Natural killer cell (primary cell): ENCODE measurements at places on chromosomes 2 and 18. TPM values are rescaled to one million over a fixed set of nuclear protein-coding genes. Genes with fewer than 3 reads are reported as not detected.

DNA sequence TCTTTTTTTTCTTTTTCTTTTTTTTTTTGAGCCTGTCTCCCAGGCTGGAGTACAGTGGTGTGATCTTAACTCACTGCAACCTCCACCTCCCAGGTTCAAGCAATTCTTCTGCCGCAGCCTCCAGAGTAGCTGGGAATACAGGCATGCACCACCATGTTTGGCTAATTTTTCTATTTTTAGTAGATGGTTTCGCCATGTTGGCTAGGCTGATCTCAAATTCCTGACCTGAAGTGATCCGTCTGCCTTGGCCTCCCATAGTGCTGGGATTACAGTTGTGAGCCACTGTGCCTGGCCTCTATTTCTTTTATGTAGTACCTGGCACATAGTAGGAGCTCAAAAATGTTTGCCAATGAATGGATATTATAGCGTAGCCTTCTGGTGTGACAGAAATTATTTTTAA is 6.8 kb upstream of the CFLAR start:
- no peak for DNase-seq

DNA sequence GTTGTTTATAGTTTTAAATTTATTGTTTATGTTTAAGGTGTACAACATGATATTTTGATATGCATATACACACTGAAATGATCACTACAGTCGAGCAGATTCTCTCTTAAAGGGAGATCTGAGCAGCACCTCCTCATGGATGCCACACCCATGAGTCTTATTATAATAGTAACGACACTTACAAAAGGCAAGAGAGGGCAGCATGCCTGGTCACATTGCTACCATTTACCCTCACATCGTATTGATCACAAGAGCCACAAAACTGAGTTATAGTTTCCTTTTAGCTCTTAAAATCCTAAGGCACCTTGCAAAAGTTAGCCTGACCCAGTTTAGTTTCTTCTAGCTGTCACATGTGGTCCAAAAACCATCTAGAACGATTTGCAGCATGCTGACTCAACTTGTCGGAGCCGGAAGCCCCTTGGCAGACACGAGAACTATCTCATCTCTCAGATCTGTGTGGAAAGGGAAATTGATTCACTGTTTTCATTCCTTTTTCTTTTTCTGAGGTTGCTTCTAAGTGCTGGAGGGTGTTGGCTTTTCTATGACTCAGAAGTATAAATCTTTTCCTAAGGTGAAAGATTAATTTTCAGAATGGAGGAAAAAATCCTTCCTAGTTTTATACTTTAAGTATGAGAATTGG is 85.3 kb downstream of the CDC42EP3 start:
- peak; percentile 89 for DNase-seq

DNA sequence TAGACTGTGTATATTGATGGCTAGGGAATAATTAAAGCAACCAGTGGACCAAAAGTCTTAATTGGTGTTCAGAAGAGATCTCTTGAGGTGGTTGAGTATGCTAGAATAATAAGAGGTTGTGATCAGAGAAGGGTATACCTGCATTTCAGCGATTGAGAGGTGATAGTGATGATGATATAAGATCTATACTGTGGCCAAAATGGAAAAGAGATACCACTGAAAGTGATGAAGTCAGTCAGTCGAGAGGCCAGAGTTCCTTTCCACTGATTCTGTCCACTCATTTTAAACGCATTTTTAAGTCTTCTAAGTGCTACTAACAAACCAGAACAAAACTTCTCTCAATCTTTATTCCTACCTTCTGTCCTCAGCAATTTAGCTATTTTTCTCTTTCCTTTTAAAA is 32.9 kb downstream of the ACTR3 start:
- no peak for DNase-seq

GPR55 gene
- 0.09 TPM for total RNA-seq

- DNase-seq: no peak
These were observed 302.9 kb upstream of the ERBB4 start for GRCh38 chr2:212841460-212841859.

GRCh38 chr18:25457601-25458000 is 105.6 kb upstream of the ZNF521 start:
- no peak for DNase-seq

GRCh38 chr2:32418778-32419177 is 62.0 kb downstream of the BIRC6 start:
- no peak for DNase-seq

KLHL41 gene
- not detected for total RNA-seq

- DNase-seq: no peak
These were observed 61.4 kb downstream of the SETBP1 start for GRCh38 chr18:44742126-44742525.

RAB11FIP5 gene
- 15.9 TPM for total RNA-seq

- peak; percentile 54 for DNase-seq
These were observed 69.9 kb downstream of the ODC1 start for GRCh38 chr2:10378189-10378588.

DNA sequence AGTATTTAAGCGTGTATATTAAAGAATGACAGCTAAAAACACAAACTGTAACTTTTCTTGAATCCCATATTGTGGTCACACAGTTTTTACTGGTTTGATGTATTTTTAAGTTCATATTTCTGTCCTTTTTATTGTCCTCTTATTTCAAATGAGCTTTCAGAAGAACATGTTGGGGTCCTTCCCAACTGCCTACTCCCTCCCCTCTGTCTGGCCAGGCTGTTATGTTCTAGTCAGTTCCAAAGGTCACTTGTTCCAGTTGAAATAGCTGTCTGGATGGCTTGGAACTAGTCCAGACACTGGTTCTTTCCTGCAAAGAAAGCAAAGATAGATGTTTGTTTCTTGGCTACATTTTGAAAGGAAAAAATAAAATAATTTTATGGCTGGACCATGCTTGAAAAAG is 306.9 kb downstream of the GULP1 start:
- DNase-seq: no peak
